Psoas muscle (tissue), 8 donors: ENCODE measurements at places on chromosomes 2 and 18. TPM values are rescaled to one million over a fixed set of nuclear protein-coding genes. Genes with fewer than 3 reads are reported as not detected.

- H3K4me3 ChIP-seq, result no peak overlapping the region
- no peaks in the 10 kb centered on the region for H3K36me3 ChIP-seq
- no peak for DNase-seq
- no peak overlapping the region for H3K27ac ChIP-seq
- H3K4me1 ChIP-seq, result no peaks in the 10 kb centered on the region
- no peaks in the 10 kb centered on the region for H3K27me3 ChIP-seq
Observed at GRCh38 chr2:228048838-228049490, 132.5 kb downstream of the SPHKAP start.

Gene TEX44
- not detected for total RNA-seq

Gene SCYGR4
- not detected for total RNA-seq

GRCh38 chr18:45688833-45689232, 35.1 kb upstream of the SLC14A1 start:
- DNase-seq, result no peak
- no peaks in the 10 kb centered on the region for H3K4me1 ChIP-seq
- no peaks in the 10 kb centered on the region for H3K36me3 ChIP-seq
- H3K27me3 ChIP-seq, result no peaks in the 10 kb centered on the region
- H3K4me3 ChIP-seq, result no peak overlapping the region
- H3K27ac ChIP-seq, result no peak overlapping the region

DNA sequence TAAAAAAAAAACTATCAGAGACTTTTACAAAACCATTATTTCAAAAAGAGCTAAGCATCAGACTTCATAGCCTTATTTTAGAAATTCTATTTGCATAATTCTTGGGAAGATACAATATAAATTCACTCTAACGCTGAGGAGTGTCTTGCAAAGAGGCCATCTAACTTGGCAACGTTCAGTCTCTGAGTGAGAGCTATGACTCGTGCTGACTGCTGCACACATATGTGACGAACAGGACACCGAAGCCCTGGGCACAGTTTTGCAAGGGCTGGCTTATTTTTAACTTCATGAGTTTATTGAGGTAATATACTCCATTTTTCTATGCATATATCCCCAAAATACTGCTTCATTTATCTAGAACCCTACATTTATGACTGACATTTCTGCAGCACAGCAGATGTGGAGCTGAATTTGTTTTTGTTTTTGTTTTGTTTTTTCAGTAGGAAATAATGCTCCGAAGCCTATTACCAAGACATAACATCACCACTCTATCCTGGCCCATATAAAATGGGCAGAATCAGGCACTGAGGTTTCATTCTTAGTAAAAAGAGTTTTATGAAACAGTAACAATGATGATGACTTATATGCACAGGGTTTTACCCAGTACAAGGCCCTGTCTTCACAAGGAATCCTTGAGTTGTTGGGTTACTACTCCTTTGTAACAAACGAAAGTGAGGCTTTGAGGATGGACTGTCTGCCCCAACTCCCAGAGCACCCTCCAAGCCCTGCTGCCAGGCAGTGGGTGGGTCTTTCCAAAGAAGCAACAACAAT, 68.3 kb downstream of the CRACDL start:
- H3K27me3 ChIP-seq, result no peaks in the 10 kb centered on the region
- H3K4me1 ChIP-seq, result peaks cover 6% of the 10 kb centered on the region
- no peaks in the 10 kb centered on the region for H3K36me3 ChIP-seq
- no peak overlapping the region for H3K4me3 ChIP-seq
- no peak overlapping the region for H3K27ac ChIP-seq

DNA sequence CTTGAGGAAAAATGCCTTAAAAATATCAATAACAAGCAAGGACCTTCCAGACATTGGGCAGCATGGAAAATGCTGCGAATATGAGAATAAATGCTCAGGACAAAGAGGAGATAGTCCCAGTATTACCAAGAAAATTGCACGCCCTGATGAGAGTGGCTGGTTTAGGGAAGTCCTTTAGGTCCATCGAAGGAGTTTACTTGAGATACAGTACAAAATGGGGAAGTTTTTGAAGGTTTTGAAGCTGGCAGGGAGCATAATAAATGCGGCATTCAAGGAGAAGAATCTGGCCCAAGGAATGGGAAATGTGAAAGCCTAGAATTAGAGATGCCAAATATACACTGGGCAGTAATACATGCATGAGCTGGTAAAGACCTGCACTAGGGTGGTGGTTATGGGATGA, 90.2 kb upstream of the SPATS2L start:
- H3K4me1 ChIP-seq, result no peaks in the 10 kb centered on the region
- no peaks in the 10 kb centered on the region for H3K36me3 ChIP-seq
- H3K4me3 ChIP-seq, result no peak overlapping the region
- no peak for DNase-seq

DNA sequence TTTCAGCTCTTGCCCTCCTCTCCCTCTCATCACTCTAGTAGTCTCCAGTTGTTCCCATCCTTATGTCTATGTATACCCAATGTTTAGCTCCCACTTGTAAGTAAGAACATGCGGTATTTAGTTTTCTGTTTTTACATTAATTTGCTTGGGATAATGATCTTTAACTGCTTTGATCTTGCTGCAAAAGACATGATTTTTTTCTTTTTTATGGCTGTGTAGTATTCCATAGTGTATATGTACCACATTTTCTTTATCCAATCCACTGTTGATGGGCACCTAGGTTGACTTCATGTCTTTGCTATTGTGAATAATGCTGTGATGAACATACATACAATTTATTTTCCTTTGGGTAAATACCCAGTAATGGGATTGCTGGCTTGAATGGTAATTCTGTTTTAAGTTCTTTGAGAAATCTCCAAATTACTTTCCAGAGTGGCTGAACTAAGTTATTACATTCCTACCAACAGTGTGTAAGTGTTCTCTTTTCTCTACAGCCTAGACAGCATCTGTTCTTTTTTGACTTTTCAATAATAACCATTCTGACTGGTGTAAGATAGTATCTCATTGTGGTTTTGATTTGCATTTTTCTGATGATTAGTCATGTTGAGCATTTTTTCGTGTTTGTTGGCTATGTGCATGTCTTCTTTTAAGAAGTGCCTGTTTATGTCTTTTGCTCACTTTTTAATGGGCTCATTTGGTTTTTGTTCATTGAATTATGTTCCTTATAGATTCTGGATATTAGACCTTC, 179.6 kb upstream of the SLC39A10 start:
- no peak overlapping the region for H3K4me3 ChIP-seq
- no peaks in the 10 kb centered on the region for H3K36me3 ChIP-seq
- no peak overlapping the region for H3K27ac ChIP-seq
- no peaks in the 10 kb centered on the region for H3K27me3 ChIP-seq
- DNase-seq, result no peak

DNA sequence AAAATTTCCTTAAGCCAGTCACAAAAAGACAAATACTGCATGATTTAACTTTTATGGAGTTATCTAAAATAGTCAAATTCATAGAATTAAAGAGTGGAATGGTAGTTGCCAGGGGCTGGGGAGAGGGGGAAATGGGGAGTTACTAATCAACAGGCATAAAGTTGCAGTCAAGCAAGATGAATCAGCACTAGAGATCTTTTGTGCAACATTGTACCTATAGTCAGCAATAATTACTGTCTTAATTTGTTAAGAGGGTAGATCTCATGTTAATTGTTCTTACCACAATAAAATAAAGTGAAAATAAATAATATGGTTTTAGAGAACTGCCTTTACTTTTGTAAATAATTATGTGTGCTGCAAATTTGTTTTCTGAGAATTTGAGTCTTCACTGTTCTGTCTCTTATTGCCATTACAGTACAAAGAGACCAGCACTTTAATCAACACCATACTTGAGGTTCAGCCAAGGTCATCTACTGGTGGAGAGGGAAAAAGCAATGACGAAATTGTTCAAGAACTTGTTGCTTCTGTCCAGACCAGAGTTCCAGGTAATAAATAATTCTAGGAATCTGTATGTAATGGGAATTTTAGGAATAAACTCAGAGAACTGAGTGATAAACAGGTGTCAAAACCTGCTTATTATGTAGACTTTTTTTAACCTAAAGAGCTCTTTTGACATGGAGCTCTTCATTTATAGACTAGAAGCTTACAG, 75.5 kb downstream of the TRABD2A start:
- no peak for DNase-seq
- H3K27me3 ChIP-seq, result no peaks in the 10 kb centered on the region
- H3K27ac ChIP-seq, result no peak overlapping the region
- no peaks in the 10 kb centered on the region for H3K4me1 ChIP-seq

GRCh38 chr18:37624318-37624717, 58.7 kb upstream of the CELF4 start:
- no peaks in the 10 kb centered on the region for H3K36me3 ChIP-seq
- no peaks in the 10 kb centered on the region for H3K27me3 ChIP-seq
- H3K27ac ChIP-seq, result no peak overlapping the region
- no peak for DNase-seq
- no peak overlapping the region for H3K4me3 ChIP-seq
- no peaks in the 10 kb centered on the region for H3K4me1 ChIP-seq

GRCh38 chr2:228329282-228329681, 147.8 kb upstream of the SPHKAP start:
- no peak overlapping the region for H3K4me3 ChIP-seq
- H3K27ac ChIP-seq, result no peak overlapping the region
- no peak for DNase-seq
- no peaks in the 10 kb centered on the region for H3K27me3 ChIP-seq
- H3K36me3 ChIP-seq, result no peaks in the 10 kb centered on the region
- no peaks in the 10 kb centered on the region for H3K4me1 ChIP-seq

Gene RGPD5
- total RNA-seq, result 22.0 TPM

DNA sequence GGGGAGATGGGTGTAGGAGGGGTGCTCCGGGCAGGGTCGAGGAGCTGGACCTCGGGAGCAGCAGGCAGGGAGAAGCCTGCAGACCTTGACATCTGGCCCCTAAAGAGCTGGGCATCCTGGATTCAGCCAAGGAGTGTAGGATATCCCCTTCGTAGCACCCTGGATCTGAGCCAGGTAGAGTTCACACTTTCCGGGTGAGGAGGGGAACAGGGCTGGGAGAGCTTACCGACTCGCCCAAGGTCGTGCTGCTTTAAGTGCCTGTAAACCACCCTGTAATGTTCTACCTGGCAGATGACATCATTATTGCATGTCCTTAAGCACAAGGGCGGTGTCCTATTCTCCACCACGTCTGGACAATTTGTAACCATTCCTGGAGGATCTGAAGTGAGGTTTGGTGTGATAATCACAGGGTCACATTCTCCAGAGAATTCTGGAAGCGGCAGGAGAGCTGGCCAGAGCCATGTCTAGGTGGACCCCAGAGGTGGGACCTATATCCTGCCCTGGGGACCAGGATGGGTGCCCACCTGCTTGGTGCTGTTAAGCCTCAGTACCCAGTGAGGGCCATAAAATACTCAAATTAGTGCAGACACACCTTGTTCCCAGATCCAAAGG, 14.6 kb downstream of the ITM2C start:
- no peaks in the 10 kb centered on the region for H3K27me3 ChIP-seq
- H3K4me3 ChIP-seq, result no peak overlapping the region
- H3K27ac ChIP-seq, result no peak overlapping the region
- DNase-seq, result no peak

- H3K4me3 ChIP-seq, result no peak overlapping the region
- H3K27me3 ChIP-seq, result no peaks in the 10 kb centered on the region
- H3K36me3 ChIP-seq, result peaks cover 6% of the 10 kb centered on the region
- H3K27ac ChIP-seq, result no peak overlapping the region
- no peak for DNase-seq
Observed at GRCh38 chr18:36158266-36158867, 28.7 kb downstream of the ELP2 start.

DNA sequence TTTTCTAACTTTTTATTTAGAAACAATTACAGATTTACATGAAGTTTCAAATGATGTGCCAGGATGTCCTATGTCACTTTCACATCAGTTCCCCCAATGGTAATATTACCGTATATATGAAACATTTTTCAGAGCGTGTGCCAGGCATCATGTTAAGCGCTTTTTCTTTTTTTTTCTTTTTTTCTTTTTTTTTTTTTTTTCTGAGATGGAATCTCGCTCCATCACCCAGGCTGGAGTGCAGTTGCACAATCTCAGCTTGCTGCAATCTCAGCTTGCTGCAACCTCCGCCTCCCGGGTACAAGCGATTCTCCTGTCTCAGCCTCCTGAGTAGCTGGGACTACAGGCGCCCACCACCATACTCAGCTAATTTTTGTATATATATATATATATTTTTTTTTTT, 5.6 kb upstream of the PPP4R1 start:
- DNase-seq, result no peak
- no peak overlapping the region for H3K27ac ChIP-seq
- no peak overlapping the region for H3K4me3 ChIP-seq
- no peaks in the 10 kb centered on the region for H3K36me3 ChIP-seq
- peaks cover 6% of the 10 kb centered on the region for H3K4me1 ChIP-seq

GRCh38 chr2:127025359-127026166, 81.4 kb downstream of the BIN1 start:
- no peaks in the 10 kb centered on the region for H3K36me3 ChIP-seq
- H3K27me3 ChIP-seq, result peaks cover 38% of the 10 kb centered on the region
- peak; percentile 82 for DNase-seq
- peak overlapping the region; percentile 54 for H3K4me3 ChIP-seq
- H3K27ac ChIP-seq, result no peak overlapping the region
- peaks cover 6% of the 10 kb centered on the region for H3K4me1 ChIP-seq

DNA sequence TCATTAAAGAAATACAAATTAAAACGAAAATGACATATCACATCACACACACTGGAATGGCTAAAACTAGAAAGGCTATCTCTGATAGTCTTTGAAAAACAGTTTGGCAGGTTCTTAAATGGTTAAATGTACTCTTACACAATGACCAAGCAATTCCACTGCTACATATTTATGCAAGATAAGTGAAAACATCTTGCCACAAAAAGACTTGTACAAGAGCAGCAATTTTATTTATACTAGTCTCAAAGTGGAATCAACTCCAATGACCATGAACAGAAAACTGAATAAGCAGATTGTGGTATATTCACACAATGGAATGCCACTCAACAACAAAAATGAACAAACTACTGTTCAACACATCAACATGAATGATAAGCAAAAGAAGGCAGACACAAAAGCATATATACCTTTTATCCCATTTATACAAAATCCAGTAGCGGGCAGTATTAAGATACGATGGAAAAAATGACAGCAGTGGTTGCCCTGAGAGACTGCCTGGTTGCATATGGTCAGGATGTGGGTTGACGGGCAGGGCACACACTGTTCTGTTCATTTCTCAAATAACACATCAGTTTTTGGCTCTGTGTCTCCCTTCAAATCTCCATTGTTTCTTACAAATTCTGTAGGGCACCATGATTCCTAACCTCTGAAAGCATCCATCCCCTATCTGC, 25.4 kb downstream of the SP100 start:
- H3K4me1 ChIP-seq, result no peaks in the 10 kb centered on the region
- no peak for DNase-seq
- no peak overlapping the region for H3K27ac ChIP-seq
- no peaks in the 10 kb centered on the region for H3K27me3 ChIP-seq

- H3K27me3 ChIP-seq, result no peaks in the 10 kb centered on the region
- no peak overlapping the region for H3K27ac ChIP-seq
- DNase-seq, result no peak
Observed at GRCh38 chr2:25822190-25823117, 55.8 kb downstream of the ASXL2 start.

- H3K4me3 ChIP-seq, result peak overlapping the region; percentile 33
- peaks cover 45% of the 10 kb centered on the region for H3K4me1 ChIP-seq
- no peaks in the 10 kb centered on the region for H3K36me3 ChIP-seq
- H3K27me3 ChIP-seq, result no peaks in the 10 kb centered on the region
- DNase-seq, result no peak
Observed at GRCh38 chr2:235506997-235507615, 13.3 kb downstream of the AGAP1 start.

- H3K27ac ChIP-seq, result no peak overlapping the region
- H3K4me1 ChIP-seq, result no peaks in the 10 kb centered on the region
- H3K36me3 ChIP-seq, result no peaks in the 10 kb centered on the region
- no peaks in the 10 kb centered on the region for H3K27me3 ChIP-seq
- H3K4me3 ChIP-seq, result no peak overlapping the region
- DNase-seq, result no peak
Observed at GRCh38 chr2:164625378-164625971, 4.2 kb upstream of the GRB14 start.

Gene CCDC178
- total RNA-seq, result not detected
